ENCODE measurements at places on chromosomes 5 and 9. TPM values are rescaled to one million over a fixed set of nuclear protein-coding genes. Genes with fewer than 3 reads are reported as not detected.

The MCTP1 gene
- not detected for polyA plus RNA-seq

The FOXD1 gene
- not detected for polyA plus RNA-seq

The PRUNE2 gene
- polyA plus RNA-seq = not detected

The TAF11L6 gene
- not detected for polyA plus RNA-seq

The PCSK1 gene
- not detected for polyA plus RNA-seq

The RNF183 gene
- 0.11 TPM for polyA plus RNA-seq

The OR13J1 gene
- not detected for polyA plus RNA-seq

The TAF11L14 gene
- polyA plus RNA-seq = not detected

The CDC20B gene
- polyA plus RNA-seq = not detected

The SPOCK1 gene
- not detected for polyA plus RNA-seq

The ANKRA2 gene
- 12.3 TPM for polyA plus RNA-seq

DNA sequence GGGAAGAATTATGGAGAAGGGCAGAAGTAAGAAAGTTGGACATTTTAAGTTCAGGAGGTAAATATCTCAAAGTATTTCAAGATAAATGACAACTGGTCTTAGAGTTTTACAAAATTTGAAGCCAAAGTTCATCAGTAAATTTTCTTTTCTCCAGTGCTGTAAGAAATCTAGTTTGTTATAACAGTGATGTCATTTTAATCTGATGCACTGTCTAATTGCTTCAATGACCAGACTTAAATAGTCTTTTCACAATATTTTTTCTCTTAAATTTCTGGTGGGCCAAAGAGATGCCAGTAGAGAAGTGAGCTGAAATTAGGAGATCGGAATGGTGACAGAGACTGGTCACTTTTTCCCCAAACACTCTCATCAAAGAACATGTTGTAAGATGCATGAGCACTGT lies 156.5 kb upstream of the TMEM161B start:
- no peaks in the 10 kb centered on the region for H3K4me1 ChIP-seq
- no peak for DNase-seq
- no peaks in the 10 kb centered on the region for H3K27me3 ChIP-seq

DNA sequence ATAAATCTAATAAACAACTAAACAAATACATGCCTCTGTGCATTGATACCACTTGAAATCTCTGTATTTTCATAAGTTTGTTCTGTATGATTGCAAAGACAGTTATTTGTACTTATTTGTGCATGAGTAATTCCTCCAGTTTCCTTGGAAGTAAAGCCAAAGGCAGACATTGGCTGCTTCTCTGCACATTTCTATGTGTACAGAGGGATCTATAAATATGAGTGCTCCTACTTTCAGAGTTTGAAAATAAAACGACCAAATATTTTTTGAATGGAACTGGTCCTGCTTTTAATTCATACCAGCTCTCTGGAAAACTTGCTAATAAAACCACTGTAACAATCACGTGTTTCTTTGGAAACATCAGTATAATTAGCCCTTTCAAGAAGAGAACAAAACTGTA lies 306.5 kb downstream of the MAN2A1 start:
- no peak for DNase-seq
- no peaks in the 10 kb centered on the region for H3K27me3 ChIP-seq
- H3K4me1 ChIP-seq = no peaks in the 10 kb centered on the region
- H3K36me3 ChIP-seq = no peaks in the 10 kb centered on the region

GRCh38 chr5:165405340-165405739 lies 1899.9 kb downstream of the MAT2B start:
- no peak for DNase-seq
- no peak overlapping the region for H3K27ac ChIP-seq
- H3K4me3 ChIP-seq = no peak overlapping the region
- no peaks in the 10 kb centered on the region for H3K4me1 ChIP-seq
- no peaks in the 10 kb centered on the region for H3K27me3 ChIP-seq

- no peaks in the 10 kb centered on the region for H3K4me1 ChIP-seq
- no peaks in the 10 kb centered on the region for H3K36me3 ChIP-seq
- no peak for DNase-seq
- H3K27me3 ChIP-seq = no peaks in the 10 kb centered on the region
Measured at GRCh38 chr5:17441351-17441750, 56.7 kb upstream of the TAF11L2 start.

DNA sequence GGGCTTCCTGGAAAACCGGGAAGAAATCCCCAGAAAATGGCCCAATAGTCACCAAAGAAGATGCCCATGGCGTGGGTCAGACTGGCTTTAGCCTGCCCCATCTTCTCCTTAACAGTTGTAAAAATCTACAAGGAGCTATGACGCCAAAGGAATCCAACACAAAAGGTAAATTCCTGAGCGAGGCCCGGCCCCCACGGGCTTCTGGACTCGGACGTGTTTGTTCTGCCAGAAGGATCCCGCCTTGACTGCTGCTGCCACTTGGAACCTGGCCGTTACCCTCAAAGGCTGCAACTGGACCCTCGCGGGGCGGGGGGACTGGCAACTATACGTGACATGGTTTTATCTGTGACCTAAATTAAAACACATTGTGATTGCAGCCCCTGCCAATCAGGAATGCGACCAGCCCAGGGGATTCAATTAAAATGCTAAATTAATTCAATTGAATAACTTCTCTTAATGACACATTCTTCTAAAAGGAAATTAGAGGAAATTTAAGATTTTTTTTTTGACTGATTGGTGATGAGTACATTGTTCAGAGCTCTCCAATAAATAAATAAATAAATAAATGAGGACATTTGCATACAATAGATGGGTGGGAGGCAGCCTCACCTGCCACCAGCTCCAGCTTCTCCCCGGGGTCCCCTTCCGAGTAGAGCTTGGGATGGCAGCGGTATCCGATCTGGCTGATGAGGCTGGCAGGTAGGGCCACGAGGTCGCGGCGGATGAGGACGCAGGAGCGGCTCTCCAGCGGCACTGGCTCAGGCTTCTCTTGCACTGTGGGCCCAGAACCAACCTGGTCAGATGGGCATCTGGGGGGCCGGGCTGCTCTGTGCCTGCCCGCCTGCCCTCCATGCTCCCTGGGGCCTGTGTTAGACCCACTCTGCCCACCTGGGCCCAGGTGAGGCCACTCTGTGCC lies 54.7 kb upstream of the UBAC1 start:
- peaks cover 42% of the 10 kb centered on the region for H3K36me3 ChIP-seq
- no peaks in the 10 kb centered on the region for H3K27me3 ChIP-seq
- no peak for DNase-seq
- no peak overlapping the region for H3K4me3 ChIP-seq

GRCh38 chr5:159773062-159773924 lies 143.0 kb upstream of the ADRA1B start:
- no peak overlapping the region for H3K27ac ChIP-seq
- H3K4me1 ChIP-seq = no peaks in the 10 kb centered on the region
- peaks cover 30% of the 10 kb centered on the region for H3K27me3 ChIP-seq
- no peaks in the 10 kb centered on the region for H3K36me3 ChIP-seq
- peak; percentile 45 for DNase-seq

DNA sequence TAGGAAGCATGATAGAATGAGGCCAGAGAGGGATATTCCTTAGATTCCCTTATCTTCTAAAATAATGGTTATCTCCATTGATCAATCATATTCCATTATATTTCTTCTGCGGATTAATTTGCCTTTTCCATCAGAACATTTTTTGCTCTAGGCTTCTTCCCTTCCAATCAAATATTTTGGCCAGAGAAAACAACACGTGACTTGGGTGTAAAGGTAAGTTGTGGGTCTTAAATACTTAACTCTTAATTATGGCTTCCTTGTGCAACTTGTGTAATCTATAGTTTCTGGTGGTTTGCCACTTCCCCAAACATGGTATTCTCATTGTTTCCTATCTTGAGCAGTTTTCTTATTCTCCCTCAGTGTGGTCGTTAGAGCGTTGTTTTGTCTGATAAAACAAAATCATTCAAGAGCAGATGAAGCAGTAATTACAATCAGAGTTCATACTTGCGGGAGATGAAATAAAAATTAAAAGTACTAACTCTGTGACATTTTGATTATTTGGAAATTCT lies 889.3 kb downstream of the MAT2B start:
- no peak overlapping the region for H3K27ac ChIP-seq
- DNase-seq = no peak

DNA sequence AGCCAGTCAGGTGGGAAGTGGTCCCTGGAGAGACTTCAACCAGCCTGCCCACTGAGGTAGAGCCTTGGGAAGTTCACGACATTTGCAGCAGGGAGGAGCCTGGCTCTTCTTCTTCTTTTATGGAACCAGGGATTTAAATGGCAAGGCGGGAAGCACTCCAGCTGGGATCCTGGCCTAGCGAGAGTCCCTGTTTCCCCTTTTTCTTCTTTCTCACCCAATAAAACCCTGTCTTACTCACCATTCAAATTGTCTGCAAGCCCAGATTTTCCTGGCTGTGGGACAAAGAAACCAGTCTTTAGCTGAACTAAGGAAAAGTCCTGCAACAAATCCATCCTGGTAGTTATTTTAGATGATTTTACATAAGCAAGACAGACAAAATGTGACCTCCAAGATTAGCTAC lies 503.7 kb downstream of the CDH10 start:
- H3K27ac ChIP-seq = no peak overlapping the region
- no peaks in the 10 kb centered on the region for H3K27me3 ChIP-seq
- H3K4me1 ChIP-seq = no peaks in the 10 kb centered on the region
- H3K36me3 ChIP-seq = no peaks in the 10 kb centered on the region

GRCh38 chr5:136000147-136000546 lies 28.6 kb upstream of the TGFBI start:
- H3K4me1 ChIP-seq = no peaks in the 10 kb centered on the region
- no peak overlapping the region for H3K27ac ChIP-seq
- peaks cover 40% of the 10 kb centered on the region for H3K27me3 ChIP-seq
- no peaks in the 10 kb centered on the region for H3K36me3 ChIP-seq
- DNase-seq = no peak

DNA sequence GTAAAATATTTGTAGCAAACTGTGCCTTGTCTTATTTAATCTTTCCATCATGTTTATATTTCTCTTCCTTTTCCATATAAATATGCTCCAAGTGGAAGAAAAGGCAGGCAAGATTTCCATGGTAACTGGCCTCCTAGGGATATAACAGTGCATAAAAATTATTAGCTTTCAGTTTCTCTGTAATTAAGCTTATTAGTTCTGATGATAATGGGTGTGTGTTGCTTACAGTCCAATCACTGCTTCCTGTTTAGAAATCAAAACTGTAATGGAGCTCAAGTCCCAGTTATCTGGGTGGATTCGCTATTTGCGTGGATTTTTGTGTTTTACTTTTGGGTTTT lies 213.0 kb downstream of the PJA2 start:
- no peaks in the 10 kb centered on the region for H3K4me1 ChIP-seq
- H3K4me3 ChIP-seq = no peak overlapping the region
- H3K27ac ChIP-seq = no peak overlapping the region

- no peaks in the 10 kb centered on the region for H3K36me3 ChIP-seq
- no peak for DNase-seq
Measured at GRCh38 chr5:169328401-169328800, 27.5 kb upstream of the SLIT3 start.

DNA sequence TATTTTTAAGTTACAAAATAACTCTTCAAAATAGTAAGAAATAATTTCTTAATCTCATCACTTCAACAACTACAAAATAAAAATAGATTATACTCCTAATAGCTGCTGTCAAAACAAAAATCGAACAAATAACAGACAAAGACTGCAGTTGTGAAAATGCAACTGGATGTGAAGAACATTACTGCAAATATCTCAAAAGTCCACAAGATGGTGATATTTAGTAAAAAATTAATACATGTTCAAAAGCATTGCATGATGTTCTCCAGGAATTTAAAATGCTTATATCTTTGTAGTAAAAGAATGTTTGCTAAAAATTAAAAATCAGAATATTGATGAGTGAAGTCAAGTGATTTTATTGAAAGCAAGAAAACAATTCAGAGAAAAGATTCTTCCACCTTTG lies 66.2 kb downstream of the MPDZ start:
- no peaks in the 10 kb centered on the region for H3K4me1 ChIP-seq
- H3K27me3 ChIP-seq = no peaks in the 10 kb centered on the region
- no peaks in the 10 kb centered on the region for H3K36me3 ChIP-seq
- no peak for DNase-seq

GRCh38 chr5:10527281-10527950 lies 36.5 kb upstream of the ANKRD33B start:
- no peak overlapping the region for H3K4me3 ChIP-seq
- peaks cover 7% of the 10 kb centered on the region for H3K4me1 ChIP-seq
- no peaks in the 10 kb centered on the region for H3K36me3 ChIP-seq

- H3K36me3 ChIP-seq = no peaks in the 10 kb centered on the region
- no peak for DNase-seq
- H3K4me1 ChIP-seq = no peaks in the 10 kb centered on the region
Measured at GRCh38 chr9:116524778-116525470, 162.2 kb upstream of the TRIM32 start.

DNA sequence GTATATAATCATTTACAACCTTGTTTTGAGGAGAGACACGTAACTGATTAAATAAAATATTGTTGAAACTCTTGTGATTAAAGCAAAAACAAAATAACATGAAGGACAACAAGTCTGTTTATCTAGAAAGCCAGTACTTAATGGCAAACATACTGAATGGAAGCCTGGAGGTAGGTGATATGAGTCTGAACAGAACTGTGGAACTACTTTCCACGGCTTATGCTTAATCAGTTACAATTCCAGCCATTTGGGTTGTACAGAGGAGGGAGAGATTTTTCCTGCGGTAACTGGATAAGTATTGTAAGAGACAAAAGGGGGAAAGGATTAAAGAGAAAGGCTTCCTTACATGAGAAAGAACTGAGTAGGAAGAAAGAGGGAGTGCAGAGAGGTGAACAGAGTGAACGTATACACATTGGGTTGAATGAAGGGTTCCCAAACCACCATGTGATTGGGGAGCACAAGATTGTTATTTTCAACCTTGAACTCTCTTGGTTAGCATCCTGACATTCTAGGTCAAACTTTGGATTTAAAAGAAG lies 4.4 kb downstream of the TMED7 start:
- H3K27me3 ChIP-seq = no peaks in the 10 kb centered on the region
- peak; percentile 17 for DNase-seq
- peaks cover 73% of the 10 kb centered on the region for H3K36me3 ChIP-seq
- H3K4me3 ChIP-seq = no peak overlapping the region
- peaks cover 19% of the 10 kb centered on the region for H3K4me1 ChIP-seq

- no peaks in the 10 kb centered on the region for H3K4me1 ChIP-seq
- H3K36me3 ChIP-seq = no peaks in the 10 kb centered on the region
- no peak overlapping the region for H3K4me3 ChIP-seq
- no peak for DNase-seq
- no peaks in the 10 kb centered on the region for H3K27me3 ChIP-seq
Measured at GRCh38 chr5:116785106-116785505, 210.5 kb upstream of the SEMA6A start.

- no peaks in the 10 kb centered on the region for H3K4me1 ChIP-seq
- no peaks in the 10 kb centered on the region for H3K27me3 ChIP-seq
- H3K4me3 ChIP-seq = no peak overlapping the region
- H3K36me3 ChIP-seq = no peaks in the 10 kb centered on the region
Measured at GRCh38 chr5:76692274-76692540, 23.7 kb upstream of the F2R start.

Data from K562 (cell line).